Activated CD4-positive, alpha-beta memory T cell treated with anti-CD3 and anti-CD28 coated beads, Interleukin-2, amount 10 ng/mL, durations not matched to agents 7 days and 5 days (primary cell): ENCODE measurements at places on chromosomes 1 and 21.

- peaks cover 14% of the 10 kb centered on the region for H3K27me3 ChIP-seq
- H3K27ac ChIP-seq: no peak overlapping the region
- H3K4me1 ChIP-seq: no peaks in the 10 kb centered on the region
- H3K36me3 ChIP-seq: no peaks in the 10 kb centered on the region
- no peak for DNase-seq
These were observed 195.2 kb downstream of the FCRL5 start for GRCh38 chr1:157357111-157357510.

- no peaks in the 10 kb centered on the region for H3K36me3 ChIP-seq
- no peak for DNase-seq
- no peaks in the 10 kb centered on the region for H3K4me1 ChIP-seq
- H3K27me3 ChIP-seq: peaks cover 11% of the 10 kb centered on the region
- H3K27ac ChIP-seq: no peak overlapping the region
These were observed 49.1 kb downstream of the TRABD2B start for GRCh38 chr1:47948126-47948525.

GRCh38 chr1:221783437-221783836 is 41.5 kb upstream of the DUSP10 start:
- H3K27me3 ChIP-seq: no peaks in the 10 kb centered on the region
- no peak for DNase-seq
- H3K27ac ChIP-seq: peak overlapping the region; percentile 66
- peaks cover 62% of the 10 kb centered on the region for H3K4me1 ChIP-seq

DNA sequence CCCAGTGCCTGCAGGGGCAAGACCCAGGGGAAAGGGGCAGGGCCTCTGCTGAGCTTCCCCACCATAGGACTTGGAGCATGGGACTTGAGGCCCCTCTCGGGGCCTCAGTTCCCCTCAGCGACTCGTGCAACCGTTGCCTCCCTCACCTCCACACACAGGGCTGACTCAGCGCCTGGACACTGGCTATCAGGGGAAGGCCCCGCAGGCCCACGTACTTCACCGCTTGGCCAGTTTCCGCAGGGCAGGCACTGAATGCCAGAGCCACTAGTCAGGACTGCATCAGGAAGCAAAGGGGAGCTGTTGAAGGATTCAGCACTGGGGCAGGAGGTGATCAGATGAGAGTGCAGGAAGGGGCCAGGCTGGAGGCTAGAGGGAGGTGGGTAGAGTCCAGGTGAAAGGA is 15.5 kb upstream of the FAM131C start:
- no peak overlapping the region for H3K4me3 ChIP-seq
- no peaks in the 10 kb centered on the region for H3K36me3 ChIP-seq
- H3K27me3 ChIP-seq: peaks cover 1% of the 10 kb centered on the region
- no peak overlapping the region for H3K27ac ChIP-seq

DNA sequence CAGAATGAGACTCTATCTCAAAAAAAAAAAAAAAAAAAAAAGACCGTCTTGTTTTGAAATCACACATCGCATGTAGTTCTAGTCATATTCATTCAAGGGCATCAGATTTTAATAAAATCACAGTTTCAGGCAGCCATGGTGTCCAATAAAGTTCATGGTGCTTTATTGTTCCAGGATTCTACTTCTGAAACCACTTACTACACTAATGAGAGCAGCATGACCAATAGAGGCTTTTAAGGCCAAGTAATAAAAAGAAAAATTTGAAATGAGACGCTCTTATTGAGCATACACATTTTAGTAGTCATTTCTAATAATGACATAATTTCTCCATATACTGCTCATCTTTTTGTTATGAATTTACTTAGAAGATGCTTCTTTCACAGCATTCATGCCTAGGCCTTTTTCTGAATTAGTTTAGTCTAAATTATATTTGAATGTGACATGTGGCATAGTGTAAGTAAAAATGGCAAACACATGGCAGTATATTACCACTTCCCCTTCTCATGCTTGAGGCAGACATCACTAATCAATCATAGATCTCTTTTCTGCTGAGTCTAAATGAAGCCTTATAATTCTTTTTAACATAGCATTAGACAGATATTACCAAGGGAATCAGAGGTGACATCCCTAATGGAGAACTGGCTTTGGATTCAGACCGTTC is 18.5 kb downstream of the NTMT2 start:
- no peak overlapping the region for H3K27ac ChIP-seq
- no peaks in the 10 kb centered on the region for H3K27me3 ChIP-seq
- peaks cover 7% of the 10 kb centered on the region for H3K4me1 ChIP-seq
- H3K36me3 ChIP-seq: no peaks in the 10 kb centered on the region
- H3K4me3 ChIP-seq: no peak overlapping the region
